ENCODE measurements at places on chromosomes 3 and 15.

DNA sequence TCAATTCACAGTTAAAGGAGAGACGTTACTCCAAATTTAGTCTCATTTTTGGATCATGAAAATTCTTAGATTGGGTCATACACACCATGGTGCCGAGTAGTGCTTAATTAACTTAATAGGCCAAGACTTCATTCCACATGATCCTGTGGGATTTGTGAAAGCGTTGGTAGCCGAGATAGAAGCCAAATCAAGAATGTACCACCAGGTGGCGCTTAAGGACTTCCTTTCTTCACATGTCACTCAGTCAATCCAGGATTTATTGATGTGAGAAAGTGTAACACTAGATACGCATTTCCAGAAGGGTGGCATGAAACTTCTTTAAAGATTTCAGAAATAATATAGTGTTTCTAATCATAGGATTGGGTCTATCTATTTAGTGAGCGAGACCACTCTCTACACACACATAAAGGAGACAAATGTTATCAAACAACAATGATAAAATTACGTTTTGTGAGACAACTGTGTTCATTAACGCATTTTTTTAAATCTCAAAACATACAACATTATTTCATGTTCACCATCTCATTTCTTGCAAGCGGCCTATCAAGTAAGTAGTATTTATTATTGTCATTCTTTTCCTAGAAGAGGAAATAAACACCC lies 436.1 kb downstream of the CHL1 start:
- peak; percentile 49 for DNase-seq

DNA sequence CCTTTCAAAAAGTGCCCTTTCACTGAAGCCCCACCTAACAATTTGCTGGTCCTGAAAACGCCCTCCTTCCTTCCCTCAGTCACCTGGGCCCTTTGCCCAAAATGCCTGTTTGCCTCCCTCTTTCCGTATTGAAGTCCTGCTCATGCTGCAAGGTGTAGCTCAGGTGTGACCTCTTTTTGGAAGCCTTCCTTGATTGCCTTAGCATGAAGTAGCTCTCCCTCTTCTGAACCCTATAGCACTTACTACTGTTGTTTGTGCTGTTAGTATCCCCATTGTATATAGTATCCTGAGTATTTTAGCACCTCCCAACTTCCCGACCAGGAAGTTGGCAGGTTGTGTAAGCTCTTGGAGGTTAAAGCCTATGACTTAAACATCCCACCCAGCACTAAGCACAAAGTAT lies 1.7 kb downstream of the PLS1 start:
- no peak for DNase-seq

DNA sequence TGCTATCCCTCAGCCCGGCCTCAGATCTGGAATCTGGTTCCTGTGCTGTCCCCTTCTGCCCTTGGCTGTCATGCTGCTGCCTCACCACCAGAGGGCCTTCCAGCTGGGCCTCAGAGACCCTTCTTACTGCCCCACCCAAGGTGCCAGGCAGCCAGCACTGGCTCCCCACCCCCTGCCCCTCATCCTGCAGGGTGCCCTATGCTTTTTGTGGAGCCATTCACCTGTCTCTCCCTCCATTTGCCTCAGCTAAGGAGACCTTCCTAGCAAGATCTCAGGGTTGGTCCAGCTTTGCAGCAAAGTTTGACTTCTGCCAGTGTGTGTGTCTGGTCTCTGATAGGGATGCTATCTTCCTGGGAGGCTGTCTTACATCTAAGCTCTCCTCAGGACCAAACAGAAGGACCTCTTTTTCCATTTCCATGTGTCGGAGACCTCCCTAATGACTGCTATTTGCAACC lies 1.9 kb upstream of the VWA5B2 start:
- no peak for DNase-seq

DNA sequence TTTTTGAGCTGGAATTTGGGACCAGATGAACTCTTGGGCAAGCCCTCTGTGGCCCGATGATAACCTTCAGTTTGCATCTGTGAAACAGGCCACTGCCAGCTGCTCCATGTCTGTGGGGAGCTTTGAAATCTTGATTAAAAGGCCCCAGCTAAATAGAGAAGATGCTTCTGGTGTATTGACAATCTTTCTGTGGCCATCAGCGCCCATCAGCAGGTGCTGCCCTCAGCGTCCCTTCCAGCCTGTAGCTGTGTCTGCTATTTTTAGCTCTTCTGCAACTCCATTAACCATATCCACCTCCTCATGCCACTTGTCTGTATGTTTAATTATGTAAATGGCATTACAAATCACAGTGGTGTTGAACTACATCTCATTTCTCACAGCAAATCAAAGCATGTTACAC lies 54.0 kb downstream of the CHCHD6 start:
- DNase-seq, result no peak

GRCh38 chr15:97881346-97881965 lies 79.0 kb upstream of the ARRDC4 start:
- no peak for DNase-seq

- no peak for DNase-seq
These were observed 43.7 kb upstream of the MAPKBP1 start for GRCh38 chr15:41730543-41730942.

- DNase-seq, result no peak
These were observed 8.4 kb downstream of the NBEAL2 start for GRCh38 chr3:46987743-46988401.

DNA sequence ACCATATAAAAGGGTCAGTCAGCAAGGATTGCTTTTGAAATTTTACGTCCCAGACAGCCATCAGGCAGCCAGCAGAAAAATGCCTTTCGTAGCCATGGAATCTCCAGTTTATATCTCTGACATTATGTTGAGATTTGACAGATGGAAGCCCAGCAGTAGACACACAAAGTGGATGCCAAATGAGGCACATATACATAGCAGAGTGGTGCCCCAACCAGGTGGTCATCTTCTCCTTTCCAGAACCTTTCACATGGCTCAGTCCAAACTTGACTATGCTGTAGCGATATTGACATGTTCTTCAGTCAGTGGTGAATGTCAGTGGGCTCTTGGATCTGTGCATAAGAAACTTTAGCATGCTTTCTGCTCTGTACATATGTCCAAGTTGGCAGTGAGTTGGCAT lies 123.3 kb upstream of the GBE1 start:
- no peak for DNase-seq

GRCh38 chr3:14521611-14522010 lies 18.5 kb downstream of the GRIP2 start:
- DNase-seq, result no peak

- DNase-seq, result no peak
These were observed 78.2 kb downstream of the CYP19A1 start for GRCh38 chr15:51260202-51260601.

DNA sequence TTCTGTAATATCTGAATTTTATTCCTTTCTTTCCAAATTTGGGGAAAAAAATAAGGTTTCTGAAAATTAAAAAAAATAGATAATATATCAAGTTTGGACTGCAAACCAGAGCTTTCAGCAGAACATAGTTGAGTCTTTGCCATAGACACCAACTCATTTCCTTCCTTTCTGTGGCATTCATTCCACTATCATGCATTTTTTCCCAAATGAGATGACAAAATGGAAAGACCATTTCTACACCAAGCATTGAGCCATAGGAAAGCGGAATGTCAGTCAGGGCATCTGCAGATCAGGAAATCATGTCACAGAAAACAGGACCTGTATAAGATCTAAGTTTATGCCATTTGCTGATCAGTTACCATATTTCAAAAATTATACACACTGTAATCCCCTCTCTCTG lies 333.3 kb upstream of the THBS1 start:
- DNase-seq, result no peak

DNA sequence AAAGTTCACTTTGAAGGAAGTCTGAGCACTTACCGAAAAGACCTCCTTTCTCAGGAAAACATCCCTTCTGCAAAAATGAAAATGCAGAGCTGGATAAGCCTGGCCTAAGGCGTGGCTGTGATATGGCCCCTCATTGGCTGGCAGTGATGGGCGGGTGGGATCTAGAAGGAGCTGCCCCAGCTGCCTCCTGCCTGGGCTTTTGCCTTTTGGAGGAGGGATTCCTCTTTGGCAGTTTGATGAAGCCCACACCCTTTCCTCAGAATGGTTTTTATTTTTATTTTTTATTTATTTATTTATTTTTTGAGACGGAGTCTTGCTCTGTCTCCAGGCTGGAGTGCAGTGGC lies 4.0 kb upstream of the DZIP1L start:
- no peak for DNase-seq

- no peak for DNase-seq
These were observed 66.8 kb downstream of the FAIM start for GRCh38 chr3:138675393-138675792.

DNA sequence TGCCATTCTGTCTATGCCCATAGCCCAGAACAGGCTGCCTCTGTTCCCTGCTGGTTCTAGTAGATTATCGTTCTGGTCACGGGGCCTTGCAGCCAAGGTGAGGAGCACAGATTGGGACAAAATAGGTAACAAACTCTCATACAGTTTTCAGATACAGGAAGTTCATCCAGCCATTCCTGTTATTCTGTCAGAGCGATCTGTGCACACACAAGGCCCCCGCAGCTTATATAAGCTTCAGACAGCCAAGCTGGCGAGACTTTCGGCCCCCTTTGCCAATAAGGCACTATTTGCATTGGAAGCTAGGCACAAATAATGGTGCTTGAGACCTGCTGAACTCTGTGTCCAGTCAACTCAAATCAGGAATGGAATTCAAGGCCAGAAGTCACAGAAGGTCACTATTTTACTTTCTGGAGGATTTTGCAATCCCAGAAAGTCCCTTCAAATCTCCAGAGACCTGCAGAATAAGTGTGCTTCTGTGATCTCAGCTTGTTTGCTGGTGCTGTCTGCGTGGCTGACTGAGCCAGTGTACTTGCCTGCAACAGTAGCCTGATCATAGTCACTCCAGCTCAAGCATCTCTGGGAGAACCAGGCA lies 69.4 kb downstream of the BFSP2 start:
- no peak for DNase-seq

DNA sequence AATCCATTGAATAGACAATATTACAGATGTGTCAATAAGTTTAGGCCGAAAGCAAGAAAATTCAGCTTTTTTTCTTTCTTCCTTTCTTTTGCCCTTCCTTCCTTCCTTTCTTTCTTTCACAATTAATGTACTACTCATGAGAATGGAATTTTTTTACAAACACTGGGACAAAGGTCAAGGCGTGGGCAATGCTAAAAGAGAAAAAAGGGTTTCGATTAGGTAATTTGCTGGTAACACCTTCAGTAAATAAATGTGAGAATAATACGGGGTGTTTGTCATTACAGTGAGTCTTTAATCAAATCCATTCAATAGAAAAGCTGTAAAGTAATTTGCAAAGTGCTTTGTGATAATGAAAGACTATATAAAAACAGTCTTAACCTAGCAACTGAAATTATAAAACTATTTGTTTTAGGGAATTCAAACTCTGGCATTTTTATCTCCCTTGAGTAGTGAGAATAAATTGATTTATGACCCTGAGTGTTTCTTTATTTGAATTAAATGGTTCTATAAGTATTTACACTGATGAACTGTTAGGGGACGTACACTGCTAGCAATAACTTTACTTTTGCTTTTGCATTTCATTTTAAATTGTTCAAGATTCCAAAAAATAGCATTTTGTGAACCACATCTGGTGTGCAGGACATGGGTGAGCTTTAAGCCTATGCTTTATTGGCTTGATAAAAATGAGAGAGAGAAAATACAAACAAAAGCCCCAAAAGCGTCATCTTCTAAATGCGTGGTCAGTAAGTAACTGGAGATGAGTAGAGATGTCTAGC lies 104.2 kb upstream of the THRB start:
- peak; percentile 71 for DNase-seq

DNA sequence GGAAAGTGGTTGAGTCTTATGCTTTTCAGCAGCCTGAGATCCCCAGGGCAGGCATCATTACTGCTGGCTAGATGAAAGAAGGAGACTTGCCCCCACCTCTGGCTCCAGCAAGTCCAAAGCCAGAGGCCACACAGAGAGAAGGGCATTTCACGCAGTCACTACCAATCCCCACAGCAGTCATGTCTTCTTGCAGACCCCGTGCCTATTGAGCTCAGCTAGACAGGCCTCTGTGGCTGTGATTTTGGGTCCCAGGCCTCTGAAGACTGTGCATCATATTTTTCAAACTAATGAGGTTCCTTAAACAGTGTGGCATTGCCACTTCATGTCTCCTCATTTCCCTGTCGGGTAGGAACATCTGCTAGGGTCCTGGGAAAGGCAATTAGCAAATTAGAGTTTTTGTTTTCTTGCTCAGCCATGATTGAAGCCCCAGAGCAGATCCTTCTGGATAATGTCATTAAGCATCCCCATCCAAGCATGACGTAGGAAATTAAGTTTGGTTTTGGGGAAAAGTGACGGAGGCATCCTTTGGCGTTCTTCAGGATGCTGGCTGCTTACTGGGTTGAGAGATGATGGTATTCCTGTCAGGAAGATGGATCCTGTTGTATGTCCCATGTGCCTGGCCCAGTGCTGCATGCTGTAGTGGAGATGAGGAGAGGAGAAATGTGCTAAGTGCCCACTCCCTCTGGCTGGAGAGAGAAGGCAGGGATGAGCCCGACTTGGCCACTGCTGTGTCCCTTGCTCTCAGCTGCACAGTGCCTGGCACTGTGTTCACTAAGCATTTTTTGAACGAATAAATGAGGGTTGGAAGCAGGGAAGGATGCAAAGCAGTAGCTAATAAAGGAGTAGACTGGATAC lies 7.0 kb downstream of the SPSB4 start:
- no peak for DNase-seq

- DNase-seq, result no peak
These were observed 35.6 kb downstream of the ABCC5 start for GRCh38 chr3:183981990-183982644.

DNA sequence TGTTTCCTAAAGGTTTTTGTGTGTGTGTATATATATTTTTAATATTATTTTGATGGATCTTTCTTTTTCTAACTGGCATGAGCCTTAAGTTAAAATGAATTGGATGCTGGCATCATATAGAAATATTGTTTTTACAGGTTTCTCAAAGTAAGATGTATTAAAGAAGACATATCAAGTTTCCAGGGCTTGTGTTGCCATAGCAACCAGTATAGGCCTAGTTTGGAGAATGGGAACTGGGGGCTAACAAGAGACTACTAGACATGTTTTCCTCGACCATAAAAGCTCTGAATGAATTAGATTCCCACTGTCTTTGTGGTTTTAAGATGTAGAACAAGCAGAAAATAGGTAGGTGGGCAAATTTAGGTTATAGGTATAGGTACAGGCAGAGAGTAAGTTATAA lies 771.4 kb downstream of the TUSC7 start:
- DNase-seq, result no peak

GRCh38 chr3:157572559-157573270 lies 69.5 kb upstream of the VEPH1 start:
- DNase-seq, result no peak

- DNase-seq, result no peak
These were observed 7.2 kb upstream of the SCAMP5 start for GRCh38 chr15:74988007-74988800.

GRCh38 chr15:52071570-52071969 lies 41.0 kb downstream of the BCL2L10 start:
- DNase-seq, result no peak

- no peak for DNase-seq
These were observed 548.2 kb downstream of the FHIT start for GRCh38 chr3:60703008-60703407.

GRCh38 chr3:61936344-61936937 lies 375.1 kb downstream of the PTPRG start:
- DNase-seq, result no peak

GRCh38 chr3:139934613-139935015 lies 371 bp upstream of the CLSTN2 start:
- DNase-seq, result peak; percentile 73

Data from NCI-H748 treated with DMSO at 0.1 percent for 48 hours (cell line).